Kidney (tissue), 22 donors: ENCODE measurements at places on chromosomes 6 and 20. TPM values are rescaled to one million over a fixed set of nuclear protein-coding genes. Genes with fewer than 3 reads are reported as not detected.

NDUFAF4 gene
- 22.9 TPM for total RNA-seq

OTOR gene
- not detected for total RNA-seq

LHFPL5 gene
- total RNA-seq: 0.47 TPM

BMP5 gene
- 0.76 TPM for total RNA-seq

SRXN1 gene
- 17.4 TPM for total RNA-seq

PXDC1 gene
- total RNA-seq: 28.9 TPM

TGM2 gene
- 611 TPM for total RNA-seq

NKX2-4 gene
- not detected for total RNA-seq

ETV7 gene
- 4.6 TPM for total RNA-seq

SLC44A4 gene
- 137 TPM for total RNA-seq

NFKBIL1 gene
- 20.0 TPM for total RNA-seq

KIAA1586 gene
- 13.7 TPM for total RNA-seq

TNF gene
- total RNA-seq: 5.4 TPM
